ENCODE measurements at places on chromosomes 16 and 17. TPM values are rescaled to one million over a fixed set of nuclear protein-coding genes. Genes with fewer than 3 reads are reported as not detected.

SLC25A10 gene
- 9.4 TPM for total RNA-seq

MRPL12 gene
- 182 TPM for total RNA-seq

NATD1 gene
- 13.6 TPM for total RNA-seq

OR1E2 gene
- total RNA-seq = not detected

IL34 gene
- 3.1 TPM for total RNA-seq

IQCK gene
- 6.9 TPM for total RNA-seq

CCT6B gene
- 1.9 TPM for total RNA-seq

CCL1 gene
- not detected for total RNA-seq

SPATA22 gene
- not detected for total RNA-seq

TPPP3 gene
- 9.1 TPM for total RNA-seq

GINS2 gene
- total RNA-seq = 0.52 TPM

Data from heart left ventricle (tissue), 16 donors.